Skin of body (tissue), 3 donors: ENCODE measurements at places on chromosomes 5 and 9. TPM values are rescaled to one million over a fixed set of nuclear protein-coding genes. Genes with fewer than 3 reads are reported as not detected.

- no peak for DNase-seq
Measured at GRCh38 chr5:56802205-56802604, 13.1 kb upstream of the MAP3K1 start.

DNA sequence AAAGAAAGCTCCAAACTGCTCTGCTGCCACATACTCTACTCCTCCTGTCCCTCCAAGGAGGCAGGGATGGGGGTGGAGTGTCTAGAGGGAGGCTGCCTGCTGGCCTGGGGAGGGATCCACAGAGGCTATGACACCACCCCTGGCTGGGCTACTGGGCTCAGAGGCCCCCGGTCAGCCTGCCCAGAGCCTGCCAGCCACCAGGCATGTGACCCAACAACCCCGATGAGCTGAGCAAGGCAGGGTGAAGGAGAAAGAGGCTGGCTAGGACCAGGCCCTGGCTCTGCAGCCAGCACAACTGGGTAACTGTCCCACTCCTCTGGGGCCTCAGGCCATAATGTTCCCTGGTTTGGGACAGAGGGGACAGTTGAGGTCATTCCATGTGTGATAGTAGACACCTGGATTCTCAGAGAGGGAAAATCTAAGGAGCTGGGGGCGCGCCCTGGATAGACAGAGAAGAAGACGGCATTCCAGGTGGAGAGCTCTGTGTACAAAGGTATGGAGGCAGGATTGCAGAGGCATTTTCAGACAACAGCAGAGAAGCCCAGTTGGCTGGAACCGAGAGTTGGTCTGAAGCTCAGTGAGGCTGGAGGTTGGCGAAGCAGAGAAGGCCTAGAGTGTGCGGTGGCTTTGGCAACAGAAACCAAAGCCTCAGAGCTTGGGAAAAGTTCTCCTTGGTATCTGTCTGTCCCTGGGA is 33.8 kb upstream of the IL17B start:
- no peak for DNase-seq

GRCh38 chr9:134135343-134136117 is at the start of gene WDR5:
Gene WDR5 (plus strand): TSS chr9:134136082. CDS start chr9:134139878, 3,796 bp downstream.
- DNase-seq = peak; percentile 83

DNA sequence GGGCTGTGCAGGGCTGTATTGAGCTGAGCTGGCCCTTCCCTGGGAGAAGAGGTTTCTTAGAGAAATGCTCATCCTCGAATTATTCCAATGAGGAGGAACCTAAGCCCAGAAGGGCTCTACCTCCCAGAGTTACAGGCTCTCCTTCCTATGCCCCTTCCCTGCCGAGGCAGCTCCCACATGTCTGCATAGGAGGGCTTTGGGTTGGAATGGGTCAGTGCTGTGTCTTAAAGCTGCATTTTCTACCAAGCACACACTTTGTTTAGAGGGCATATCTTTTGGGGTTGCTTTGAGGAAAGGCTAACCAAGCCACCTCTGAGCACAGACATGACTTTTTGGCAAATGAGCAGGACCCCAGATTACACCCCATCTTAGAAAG is 9.1 kb downstream of the NEK6 start:
- DNase-seq = no peak

DNA sequence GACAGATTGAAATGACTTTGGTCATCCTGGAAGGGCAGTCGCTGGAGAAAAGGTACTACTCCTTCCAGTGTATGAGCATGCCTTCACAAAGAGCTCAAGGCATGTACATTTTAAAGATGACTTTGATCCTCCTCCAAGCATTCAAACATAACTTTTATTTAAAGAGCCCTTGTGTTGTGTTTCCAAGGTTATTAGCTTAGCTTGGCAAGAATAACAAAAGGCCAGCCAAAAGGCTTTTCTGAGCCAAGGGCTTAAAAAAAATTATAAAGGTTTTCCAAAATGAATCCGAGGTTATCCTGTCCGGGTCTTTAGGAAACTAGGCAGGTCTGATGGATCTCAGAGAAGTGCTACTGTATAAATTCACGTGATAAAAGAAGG is 71.0 kb upstream of the PLPP6 start:
- no peak for DNase-seq

GRCh38 chr9:489198-490197 is 274.8 kb downstream of the DOCK8 start:
- DNase-seq = no peak

DNA sequence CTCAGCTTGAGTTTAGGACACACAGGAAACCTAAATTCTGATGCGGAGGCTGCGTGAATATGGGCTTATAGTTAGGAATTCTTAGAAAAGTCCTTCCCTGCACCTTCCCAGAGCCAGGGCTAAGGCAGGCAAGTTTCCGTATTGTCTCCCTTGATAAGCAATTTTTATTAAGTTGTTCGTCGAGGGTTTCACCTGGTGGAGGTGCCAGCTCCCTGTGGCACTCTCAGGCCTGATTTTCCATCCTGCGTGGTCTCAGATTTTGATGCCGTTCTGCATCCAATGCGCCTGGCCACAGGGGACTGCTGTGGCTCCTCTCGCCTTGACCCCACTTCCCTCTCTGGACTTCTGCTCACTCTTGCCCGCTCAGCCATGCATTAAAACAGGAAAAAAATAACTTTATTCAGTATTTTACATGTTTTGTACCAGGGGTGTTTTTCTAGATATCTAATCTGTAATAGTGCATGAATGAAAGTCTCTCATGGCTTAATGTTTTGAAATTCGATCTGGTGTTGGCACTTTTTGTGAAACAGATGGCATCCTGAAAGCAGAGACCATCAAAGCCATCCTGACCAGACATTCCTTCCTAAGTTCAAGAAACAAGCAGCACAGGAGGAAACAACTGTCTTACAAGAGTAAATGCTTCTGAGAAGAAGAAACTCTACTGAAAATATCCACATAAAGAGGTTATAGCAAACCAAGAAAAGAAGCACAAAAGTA is 50.7 kb downstream of the TRIP13 start:
- no peak for DNase-seq

DNA sequence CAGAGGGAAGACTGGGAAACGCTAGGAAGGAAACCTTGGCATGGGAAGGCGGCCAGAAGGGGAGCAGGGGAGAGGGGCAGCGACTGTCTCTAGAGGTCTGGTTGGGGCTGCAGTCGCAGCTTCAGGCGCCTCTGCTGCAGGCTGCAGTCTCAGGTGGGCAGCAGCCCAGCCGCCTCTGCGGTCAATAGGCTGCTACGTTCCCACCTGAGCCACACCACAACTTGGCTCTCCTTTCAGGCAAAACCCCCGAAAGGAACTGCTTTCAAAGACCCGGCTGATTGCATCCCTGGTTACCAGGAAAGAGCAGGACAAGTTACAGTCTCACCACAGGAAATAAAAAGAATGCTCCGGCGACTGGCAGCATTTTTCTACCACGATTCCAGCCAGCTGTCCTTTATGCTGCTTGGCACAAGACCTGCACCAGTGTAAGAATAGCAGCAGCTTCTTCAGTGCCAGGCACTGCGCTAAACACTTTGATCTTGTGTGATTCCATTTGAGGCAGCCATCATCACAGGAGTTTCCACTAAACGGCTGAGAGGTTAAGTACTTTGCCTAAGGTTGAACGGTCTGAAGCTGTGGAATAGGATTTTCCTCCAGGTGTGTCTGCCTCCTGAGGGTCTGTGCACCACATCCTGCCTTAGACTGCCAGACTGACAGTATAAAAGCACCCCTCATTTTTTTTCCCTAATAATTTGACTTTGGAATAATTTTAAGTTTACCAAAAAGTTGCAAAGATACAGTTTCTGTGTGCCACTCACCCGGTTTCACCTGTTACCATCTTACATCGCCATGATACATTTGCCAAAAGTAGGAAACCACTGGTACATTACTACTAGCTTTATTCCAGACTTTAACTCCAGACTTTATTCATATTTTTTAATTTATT is 7.5 kb downstream of the RPS14 start:
- DNase-seq = no peak

DNA sequence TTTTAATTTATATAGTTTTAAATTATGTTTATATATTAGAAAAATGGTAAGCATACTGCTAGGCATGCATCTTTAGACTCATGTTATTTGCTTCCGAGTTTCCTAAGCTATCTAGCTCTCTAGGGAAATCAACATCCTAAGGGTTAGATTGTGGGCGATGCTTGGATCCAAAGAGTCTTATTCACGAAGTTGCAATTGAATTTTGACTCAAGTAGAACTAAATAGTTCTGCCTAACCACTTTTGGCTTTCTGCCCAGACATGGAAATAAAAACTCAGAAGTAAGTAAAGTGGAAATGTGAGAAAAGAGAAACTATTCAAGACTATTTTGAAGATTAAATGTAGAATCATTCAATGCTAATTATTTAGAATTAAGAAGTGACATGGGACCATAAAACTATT is 440.4 kb downstream of the CDH18 start:
- peak; percentile 69 for DNase-seq

DNA sequence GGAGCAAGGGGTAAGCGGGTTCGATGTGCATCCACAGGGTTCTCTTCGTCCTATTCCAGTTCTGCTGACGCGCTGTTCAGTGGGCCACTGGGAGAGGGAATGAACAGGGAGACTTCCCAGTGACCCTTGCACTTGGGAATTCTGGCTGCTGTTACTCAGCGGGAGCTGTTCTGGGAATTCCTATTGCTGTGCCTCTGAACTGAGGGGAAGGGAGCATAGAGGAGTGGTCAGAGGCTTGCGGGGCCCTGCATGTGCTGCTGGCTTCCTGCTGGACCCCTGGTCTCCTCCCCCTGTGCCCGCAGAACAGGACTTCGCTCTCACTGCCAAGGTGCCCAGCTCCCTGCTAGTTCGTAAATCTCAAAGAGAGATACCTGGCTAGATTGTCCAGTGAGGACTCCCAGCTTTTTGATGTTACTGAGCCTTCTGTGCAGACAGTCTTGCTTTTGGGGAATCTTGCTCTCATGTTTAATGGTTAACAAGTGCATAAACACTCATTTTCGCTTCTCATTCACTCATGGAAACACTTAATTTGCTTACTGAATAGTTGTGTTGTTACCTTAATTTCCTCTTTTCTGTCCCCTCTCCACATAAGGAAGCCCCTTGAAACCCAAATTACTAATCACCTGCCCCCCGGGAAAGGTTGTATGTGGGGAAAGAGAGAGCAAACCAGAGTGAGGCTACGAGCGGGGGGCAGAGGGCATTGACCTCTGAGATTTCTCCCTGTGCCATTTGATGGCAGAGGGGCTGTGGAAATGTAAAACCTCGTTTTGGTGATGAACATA is 5.9 kb downstream of the TRIO start:
- DNase-seq = no peak

- no peak for DNase-seq
Measured at GRCh38 chr9:127493592-127494303, 42.4 kb downstream of the LRSAM1 start.

WDR31 gene
- total RNA-seq = 2.3 TPM

PCDHGB4 gene
- 6.1 TPM for total RNA-seq

SGCD gene
- total RNA-seq = 54.5 TPM
